ENCODE measurements at places on chromosomes 6 and 20.

- DNase-seq = no peak
Observed at GRCh38 chr6:30970946-30971345, 12.6 kb upstream of the MUC21 start.

GRCh38 chr6:90003941-90004340 lies 109.7 kb downstream of the GJA10 start:
- no peak for DNase-seq

- no peak for DNase-seq
Observed at GRCh38 chr6:2937627-2938003, 33.8 kb downstream of the SERPINB6 start.

- DNase-seq = no peak
Observed at GRCh38 chr6:106309766-106310373, 15.7 kb downstream of the ATG5 start.

GRCh38 chr6:143536866-143537691 lies 25.6 kb upstream of the FUCA2 start:
- DNase-seq = peak; percentile 72

GRCh38 chr6:110329714-110330436 lies 28.3 kb downstream of the METTL24 start:
- peak; percentile 74 for DNase-seq

- no peak for DNase-seq
Observed at GRCh38 chr6:109678240-109678639, 12.8 kb downstream of the AK9 start.

DNA sequence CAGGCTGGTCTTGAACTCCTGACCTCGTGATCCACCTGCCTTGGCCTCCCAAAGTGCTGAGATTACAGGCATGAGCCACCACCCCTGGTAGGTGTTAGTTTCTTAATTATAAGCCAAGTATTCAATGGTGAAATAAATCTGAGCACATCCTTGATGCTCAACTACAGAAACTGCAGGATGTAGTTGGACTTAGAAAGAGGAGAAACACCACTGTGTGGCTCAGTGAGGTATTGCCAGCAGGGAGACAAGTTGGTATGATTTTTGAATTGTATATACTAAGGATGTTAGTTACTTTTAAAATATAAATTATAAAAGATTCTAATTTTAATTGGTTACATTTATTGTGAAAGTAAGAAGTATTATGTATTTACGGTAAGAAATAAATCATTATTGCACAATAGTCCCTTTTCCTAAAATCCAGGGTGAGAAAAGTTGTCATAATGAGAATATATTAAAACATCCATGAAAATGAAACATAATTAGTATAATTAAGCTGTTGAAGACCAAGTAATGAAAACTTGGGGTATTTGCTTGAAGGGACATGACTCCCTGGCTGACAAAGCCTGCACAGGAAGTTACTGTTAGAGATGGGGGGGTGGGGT lies 17.6 kb downstream of the SLC18B1 start:
- DNase-seq = peak; percentile 26

DNA sequence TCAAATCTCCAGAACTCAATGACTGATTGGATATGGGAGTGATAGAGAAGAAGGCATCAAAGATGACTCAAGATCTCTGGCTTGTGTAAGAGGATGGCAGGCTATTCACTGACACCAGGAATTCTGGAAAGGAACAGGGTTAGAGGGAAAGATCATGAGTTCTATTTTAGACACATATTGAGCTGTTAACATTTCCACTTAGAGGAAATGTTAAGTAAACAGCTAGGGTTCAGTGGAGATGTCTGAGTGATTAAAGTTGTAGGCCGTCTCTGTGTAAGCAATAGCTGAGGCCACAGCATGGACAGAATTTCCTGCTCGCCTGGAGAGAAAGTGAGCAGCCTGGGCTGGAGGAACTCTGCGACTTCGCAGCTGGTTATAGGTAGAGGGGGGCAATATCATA lies 21.0 kb downstream of the ZC3H12D start:
- no peak for DNase-seq

GRCh38 chr20:14208956-14209355 lies 128.5 kb downstream of the FLRT3 start:
- no peak for DNase-seq

DNA sequence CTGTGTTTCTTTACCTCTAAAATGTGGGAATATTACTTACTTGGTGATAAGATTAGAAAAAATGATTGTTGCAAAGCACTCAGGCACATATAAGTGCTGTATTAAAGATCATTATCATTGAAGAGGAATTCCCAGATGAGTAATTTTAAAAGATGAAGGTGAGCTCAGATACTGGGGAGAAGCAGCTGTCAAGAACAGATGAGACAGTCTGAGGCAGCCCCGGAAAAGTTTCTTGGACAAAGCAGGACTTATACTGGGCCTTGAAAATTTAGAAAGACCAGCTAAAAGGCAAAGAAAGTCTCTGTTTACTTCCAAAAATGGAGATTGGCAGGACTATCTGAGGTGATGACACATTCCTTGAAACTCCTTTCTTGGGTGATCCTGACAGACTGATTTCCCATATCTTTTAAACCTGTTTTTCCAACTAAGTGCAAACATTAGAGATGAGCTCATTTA lies 93.8 kb upstream of the MARCKS start:
- DNase-seq = no peak

DNA sequence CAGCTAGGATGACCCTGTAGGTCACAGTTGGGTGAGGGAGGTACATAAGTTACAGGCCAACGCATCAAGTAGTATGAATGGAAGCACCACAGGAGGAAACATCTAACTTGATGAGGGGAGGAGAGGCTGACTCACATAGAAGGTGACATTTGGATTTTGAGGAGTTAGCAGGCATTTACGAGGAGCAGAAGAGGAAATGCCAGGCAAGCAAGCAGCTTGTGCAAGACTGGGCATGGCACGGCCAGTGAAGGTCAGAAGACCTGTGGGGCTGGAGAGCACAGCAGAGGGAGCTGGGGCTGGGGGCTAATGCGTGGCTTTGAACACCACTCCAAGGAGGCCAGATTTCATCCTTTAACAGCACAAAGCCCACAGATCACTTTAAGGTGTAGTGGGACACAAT lies 37.8 kb downstream of the MUC22 start:
- DNase-seq = no peak

- no peak for DNase-seq
Observed at GRCh38 chr6:65505736-65506135, 201.3 kb downstream of the EYS start.

DNA sequence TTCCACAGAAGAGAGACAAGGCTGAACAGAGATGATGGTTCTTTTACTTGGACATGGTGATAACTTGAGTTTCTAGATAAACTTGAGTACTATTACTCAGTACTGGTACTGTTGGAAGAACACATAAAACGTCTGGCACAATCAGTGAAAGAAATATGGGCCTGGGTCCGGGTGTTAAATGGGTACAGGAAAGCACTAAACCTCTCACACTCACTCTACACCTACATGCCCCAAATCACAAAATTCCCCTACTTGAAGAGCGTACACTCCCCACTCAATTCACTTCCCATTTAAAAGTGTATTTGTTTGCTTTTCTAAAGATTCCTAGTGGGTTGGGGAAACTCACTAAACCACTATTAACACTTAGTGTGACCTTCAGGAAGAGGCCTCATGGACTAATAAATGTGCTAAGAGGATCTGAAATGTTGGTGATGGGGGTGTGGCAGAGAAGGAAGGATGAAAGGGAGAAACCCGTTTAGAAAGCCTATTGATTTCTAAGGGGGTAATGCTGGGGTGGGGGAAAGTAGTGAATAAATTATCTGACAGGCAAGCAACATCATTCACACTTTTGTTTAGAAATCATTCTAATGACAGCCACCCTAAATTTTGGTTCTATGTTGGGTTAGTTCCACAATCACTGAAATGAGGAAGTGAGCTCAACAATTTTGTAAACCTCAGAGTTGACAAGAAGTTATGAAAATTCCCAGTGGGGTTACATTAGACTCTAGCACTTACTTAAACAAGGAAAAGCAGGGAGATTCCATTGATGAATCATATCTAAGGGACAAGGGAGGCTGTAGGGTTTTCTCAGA lies 222.6 kb upstream of the MARCKS start:
- DNase-seq = no peak

DNA sequence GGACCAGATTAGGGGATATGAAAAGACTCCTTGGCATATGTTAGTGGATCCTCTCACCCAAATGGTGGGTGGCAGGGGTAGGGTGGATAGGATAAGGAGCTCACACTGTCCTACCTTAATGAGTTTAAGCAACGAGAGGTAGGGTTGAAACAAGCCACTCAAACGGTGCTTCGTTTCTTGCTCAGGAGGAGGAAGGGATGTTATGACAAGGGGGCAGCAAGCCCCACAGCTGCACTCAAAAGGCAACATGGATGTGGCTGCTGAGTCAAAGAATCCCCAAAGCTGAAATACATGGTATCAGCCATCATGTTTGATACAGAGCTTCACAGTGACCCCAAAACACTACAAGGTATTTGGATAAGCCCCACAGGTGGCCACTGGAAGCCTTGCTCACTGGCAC lies 8.4 kb upstream of the IDH3B start:
- DNase-seq = no peak

DNA sequence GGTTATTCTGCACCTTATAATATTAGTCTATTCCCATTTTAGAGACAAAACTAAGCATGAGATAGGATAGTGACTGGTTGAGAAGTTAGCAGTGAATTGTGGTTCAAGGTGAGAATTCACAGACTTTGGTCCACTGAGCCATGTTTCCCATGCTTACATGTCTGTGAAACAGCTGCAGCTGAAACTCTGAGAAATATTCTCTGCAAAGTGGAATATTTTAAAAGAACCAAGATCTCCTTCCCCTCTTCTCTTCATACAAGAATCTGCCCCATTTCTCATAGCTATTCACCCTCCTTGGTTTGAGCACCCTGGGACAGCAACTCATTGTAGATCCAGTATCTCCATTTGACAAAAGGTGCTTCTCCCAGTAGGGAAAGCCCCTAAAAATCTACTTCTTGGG lies 70.2 kb upstream of the TMEM170B start:
- no peak for DNase-seq

DNA sequence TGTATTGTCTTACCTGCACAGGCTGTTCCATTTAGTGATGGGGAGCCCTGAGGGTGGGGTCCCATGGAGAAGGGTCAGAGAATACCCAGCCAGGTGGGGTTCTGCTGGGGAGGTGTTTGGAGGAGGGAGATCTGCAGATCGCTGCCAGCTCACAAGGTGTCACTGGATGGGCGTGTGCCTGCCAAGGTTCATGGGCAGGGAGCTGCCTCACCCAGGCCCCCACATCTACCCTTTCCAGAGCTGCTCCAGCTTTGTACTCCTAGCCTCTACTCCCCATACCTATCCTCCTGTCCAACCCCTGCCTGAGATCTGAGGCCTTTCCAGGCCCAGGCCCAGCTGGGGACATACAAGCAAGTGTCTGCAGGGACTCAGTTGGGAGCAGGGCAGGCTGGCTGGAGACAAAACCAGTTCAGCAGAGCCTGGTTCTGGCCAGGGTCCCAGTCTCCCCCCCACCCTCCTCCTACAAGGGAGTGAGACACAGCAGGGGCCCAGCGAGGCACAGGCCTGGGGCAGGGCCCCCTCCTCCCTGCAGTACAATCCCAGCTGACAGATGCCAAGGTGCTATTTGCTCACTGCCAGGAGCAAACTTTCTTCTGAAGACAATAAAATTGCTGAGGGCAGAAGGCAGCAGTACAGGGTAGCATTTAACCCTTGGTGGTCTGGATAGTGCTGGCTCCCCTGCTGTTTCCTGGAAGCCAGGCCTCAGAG lies 19.7 kb downstream of the SPDEF start:
- DNase-seq = peak; percentile 75
